ENCODE measurements at places on chromosomes 5 and 9.

DNA sequence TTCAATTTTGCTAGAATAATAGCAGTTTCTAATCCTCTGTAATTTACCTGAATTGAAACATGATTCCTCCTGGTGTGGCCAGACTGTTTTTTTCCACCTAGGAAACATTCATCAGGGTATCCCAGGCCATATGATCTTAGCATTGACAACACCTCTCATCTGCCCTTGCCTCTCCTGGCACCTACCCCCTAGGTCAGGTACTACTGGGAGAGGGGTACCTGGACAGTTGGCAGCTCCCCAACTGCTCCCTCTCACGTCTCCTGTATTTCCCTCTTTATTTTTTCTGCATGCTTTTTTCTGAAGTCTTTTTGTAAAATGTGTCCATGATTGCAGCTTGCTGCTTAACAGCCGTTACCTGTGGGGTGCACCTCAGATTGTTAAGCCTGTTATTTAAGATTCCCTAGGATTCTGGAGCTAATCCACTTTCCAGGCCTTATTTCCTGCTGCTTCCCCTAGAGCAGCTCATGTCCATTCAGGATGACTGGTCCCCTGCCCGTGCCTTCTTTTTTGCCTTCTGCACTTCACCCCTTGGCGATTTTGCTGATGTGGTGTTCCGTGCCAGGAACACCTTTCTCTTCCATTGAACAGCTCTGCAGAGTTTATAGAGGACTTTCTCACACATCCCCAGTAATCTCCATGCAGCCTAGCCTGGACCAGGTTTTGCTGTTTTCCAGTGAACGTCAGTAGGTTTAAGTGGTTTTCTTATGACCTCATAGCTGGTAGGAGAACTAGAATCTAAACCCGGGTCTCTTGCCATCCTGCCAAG is 33.6 kb downstream of the SNX30 start:
- no peak for DNase-seq

GRCh38 chr5:96226941-96227552 is 206.0 kb downstream of the PCSK1 start:
- no peak for DNase-seq

- DNase-seq = no peak
These were observed 22.9 kb upstream of the SYK start for GRCh38 chr9:90778746-90779145.

- DNase-seq = no peak
These were observed 758.7 kb upstream of the ZNF608 start for GRCh38 chr5:125505115-125505514.

DNA sequence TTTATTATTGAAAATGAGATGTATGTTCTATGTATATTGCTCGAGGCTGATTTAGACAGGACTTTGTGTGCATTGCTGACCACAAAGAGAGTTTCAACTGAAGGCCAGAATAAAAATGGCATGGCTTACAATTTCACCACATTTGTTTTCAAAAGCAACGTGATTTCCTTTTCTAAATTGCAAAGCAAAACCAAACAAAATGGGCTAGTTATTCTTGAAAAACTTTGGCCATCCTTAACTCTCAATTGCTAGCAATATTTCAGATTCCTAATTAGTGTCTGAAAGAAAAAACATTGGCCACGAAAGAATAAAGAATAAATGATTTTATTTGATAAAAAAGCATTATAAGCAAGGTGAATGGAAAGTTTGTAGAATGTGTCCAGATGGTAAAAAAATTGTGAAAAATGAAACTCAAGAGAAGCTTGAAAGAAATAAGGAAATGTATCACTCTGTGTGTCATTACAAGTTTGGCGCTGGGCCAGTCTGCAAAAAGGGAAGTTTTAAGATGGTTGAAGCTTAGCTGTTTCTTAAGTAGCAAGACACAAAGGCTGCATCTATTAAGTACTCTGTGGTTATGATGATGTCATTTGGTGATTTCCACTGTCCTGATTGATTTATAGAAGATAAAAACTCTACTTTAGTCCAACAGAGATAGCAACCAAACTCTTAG is 89.2 kb upstream of the PRLR start:
- no peak for DNase-seq

- DNase-seq = no peak
These were observed 28.4 kb downstream of the EHMT1 start for GRCh38 chr9:137647096-137647714.

- no peak for DNase-seq
These were observed 8.9 kb downstream of the ARAP3 start for GRCh38 chr5:141672841-141673813.

DNA sequence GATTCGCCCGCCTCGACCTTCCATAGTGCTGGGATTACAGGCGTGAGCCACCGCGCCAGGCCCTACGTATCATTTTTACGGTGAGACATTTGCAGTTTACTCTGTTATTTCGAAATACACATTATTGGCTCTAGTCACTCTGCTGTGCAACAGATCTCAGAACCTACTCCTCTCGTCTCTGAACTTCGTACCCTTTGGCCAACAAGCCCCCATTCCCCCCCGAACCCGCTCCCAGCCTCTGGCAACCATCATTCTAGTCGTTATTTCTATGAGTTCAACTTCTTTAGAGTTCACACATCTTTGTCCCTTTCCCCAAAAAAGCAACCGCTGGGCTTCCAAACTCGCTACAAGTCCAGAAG is 735 bp downstream of the PTGR1 start:
- DNase-seq = no peak

DNA sequence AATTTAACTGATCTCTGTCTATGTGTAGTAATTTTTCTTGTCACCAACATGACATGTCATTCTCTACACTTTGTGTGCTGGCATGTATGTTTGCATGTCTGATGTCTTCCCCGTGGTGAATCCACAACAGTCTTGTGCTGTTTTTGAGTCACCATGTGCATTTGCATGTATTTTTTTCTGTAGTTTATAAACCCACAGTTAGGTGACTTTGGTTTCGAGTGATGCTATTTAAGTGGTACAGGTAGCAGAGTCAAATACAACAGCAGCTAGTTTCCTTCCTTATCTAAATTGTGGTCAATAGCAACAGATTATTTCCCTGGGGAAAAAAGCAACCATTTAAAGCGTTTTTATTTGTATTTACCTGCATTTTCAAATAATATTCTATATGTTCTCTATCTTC is 89.9 kb upstream of the FSD1L start:
- no peak for DNase-seq

- DNase-seq = no peak
These were observed 56.4 kb upstream of the CDK5RAP2 start for GRCh38 chr9:120636194-120636957.

DNA sequence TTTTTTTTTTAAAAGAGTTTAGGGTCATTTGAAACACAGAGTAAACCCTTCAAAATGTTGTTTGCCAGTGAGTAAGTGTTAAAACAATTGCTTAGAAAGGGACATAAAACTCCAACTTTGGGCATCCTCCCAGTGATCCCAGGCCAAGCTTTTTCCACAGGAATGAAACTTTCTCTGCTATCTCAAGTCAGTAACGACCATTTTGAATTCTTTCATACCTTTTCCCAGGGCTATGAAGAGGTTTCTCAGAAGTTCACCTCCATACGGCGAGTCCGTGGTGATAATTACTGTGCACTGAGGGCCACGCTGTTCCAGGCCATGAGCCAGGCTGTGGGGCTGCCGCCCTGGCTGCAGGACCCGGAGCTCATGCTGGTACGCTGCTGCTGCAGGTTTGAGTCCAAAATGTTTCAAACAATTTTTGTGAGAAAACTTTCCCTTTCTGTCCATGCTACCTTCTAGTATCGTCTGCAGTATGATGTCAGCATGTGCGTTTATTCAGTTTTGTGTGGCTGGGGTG is 16.8 kb downstream of the OTULIN start:
- DNase-seq = no peak

DNA sequence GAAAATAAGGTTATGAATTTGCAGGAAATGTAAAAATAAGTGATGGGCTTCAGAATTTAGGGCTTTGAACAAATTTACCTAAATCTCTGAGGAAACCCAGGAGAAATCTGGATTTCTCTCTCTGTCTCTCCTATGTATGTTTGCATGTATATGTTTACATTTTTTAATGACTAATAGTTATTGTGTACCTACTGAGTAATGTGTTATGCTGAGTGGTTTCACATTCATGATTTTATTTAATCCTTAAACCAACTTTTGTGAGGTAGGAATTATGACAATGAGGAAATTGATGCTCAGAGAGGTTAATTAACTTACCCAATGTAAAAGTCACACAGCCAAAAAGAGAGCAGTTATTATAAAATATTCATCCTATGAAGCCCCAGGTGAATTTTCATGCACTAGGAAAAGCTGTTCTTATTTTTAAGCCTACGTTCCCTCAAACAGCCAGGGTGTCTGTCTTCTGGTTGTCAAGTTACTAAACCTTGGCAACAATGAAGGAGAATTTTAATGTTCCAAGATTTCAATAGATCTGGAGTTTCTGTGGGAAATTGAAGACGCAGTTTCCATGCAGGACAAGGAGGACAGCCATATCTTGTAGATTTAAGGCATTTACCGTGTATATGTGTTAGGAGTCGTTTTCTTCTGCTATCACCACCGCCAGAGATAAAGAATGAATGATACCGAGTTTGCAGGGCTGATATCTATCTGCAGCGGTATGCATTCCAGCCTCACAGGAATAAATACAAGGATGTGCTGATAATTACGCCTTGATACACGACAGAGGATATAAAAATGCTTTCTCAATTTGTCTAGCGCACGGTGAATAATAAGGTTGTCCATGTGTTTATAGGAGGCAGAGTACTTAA is 484.8 kb downstream of the ZSWIM6 start:
- DNase-seq = no peak

GRCh38 chr5:67200809-67201562 is 4.4 kb upstream of the CD180 start:
- DNase-seq = no peak

DNA sequence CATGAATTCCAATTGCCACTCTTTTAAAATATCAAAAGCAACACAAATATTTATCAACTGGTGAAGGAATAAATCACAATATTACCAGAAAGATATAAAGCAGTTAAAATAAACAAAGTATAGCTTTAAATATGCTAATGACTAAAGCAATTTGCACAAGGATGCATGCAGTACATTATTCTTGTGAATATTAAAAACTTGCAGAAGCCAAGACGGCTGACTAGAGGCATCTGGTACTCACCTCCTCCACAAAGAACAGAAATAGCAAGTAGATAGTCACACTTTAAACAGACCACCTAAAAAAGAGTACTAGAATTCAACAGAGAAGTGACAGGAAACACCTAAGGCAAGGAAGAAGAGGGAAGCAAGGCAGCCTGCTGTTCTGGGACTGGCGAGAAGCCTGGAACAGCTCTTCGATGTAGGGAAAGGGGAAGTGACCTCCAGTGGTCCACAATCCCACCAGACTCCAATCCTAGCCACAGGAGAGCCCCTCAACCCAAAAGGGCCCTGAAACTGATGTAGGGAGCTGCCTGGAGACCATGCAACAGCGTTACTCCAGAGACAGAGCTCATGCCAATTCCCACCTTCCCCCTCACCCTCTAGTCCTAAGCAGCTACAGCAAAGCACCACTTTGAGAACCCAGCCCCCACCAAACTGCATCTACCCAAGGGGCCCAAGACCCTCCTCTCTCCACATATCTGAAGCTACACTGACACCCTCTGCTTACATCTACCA is 86.3 kb downstream of the LPAR1 start:
- no peak for DNase-seq

GRCh38 chr9:96779089-96779488 is 1.2 kb upstream of the ZNF510 start:
- no peak for DNase-seq

DNA sequence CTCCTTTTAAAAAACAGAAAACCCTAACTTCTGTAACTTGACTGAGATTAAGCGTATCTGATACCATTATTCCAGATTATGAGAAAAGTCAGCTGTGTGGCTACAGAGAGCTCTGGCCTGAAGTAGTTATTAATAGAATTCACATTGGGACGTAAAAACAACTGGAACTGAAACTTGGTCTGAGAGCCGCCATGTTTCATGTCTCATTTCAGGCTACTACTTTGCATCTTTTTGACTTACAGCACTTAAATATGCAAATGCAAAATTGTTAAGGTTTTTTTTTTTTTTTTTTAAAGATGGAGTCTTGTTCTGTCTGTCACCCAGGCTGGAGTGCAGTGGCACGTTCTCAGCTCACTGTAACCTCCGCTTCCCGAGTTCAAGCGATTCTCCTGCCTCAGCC is 25.2 kb downstream of the MAP3K1 start:
- DNase-seq = no peak

- DNase-seq = no peak
These were observed 2.3 kb downstream of the ZFAND5 start for GRCh38 chr9:72362680-72363139.

GRCh38 chr9:134193912-134194535 is 29.7 kb upstream of the RNU6ATAC start:
- no peak for DNase-seq

DNA sequence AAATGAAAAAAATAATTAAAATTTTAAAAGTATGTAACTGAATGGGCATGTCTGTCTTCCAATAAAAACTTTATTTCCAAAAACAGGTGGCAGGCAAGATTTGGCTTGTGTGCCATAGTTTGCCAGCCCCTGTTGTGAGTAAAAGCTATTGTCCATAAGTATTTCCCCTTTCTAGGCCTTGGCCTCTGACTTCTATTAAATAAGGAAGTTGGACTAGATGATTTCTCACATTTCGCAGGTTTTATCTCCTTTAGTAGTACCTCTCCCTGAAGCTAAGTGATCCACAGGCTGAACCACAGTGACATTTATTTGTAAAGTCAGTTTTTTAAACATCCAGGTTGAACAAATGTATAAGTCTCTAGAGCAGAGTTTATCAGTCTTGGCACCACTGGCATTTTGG is 41.3 kb downstream of the RECK start:
- no peak for DNase-seq

DNA sequence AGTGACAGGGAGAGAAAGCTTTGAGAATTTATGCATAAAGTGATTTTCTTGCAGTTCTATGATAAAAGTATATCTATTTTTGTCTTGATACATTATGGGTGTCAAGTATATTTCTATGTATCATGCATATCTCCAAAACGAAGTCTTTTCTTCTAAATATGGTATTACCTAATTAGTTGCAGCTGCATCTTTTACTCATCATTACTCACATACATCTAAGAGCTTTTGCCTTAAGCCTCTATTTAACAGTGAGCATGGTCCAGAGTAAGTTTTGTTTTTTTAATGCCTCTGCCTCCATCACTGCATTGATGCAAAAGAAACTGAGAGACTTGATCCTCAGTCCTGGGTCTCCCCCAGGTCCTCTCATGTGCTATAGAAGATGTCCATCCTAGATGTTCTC is 40.0 kb upstream of the SMC5 start:
- DNase-seq = no peak

GRCh38 chr9:101038488-101038887 is 10.0 kb downstream of the PLPPR1 start:
- DNase-seq = no peak

GRCh38 chr5:1402611-1403255 is 42.5 kb downstream of the SLC6A3 start:
- no peak for DNase-seq

DNA sequence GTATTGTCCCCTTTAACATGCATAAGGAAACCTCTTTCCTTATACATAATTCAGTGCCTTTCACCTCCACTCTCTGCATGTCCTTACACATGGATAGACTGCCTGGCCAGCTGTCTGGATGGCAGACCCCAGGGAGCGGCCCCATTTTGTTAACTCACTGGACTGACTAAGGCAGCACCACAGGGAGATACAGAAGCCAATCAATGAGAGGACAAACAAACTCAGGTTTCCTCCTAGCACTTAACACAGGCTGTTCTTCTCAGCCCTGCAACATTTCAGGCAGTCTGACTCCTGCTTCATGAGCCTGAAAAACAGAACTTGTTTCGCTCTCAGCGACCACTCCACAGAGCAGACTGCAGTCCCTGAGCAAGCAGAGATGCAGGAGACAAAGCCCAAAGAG is 135.4 kb upstream of the RASEF start:
- no peak for DNase-seq

GRCh38 chr5:176779537-176779936 is 30.8 kb upstream of the UNC5A start:
- no peak for DNase-seq

- no peak for DNase-seq
These were observed 93.6 kb upstream of the TLE4 start for GRCh38 chr9:79477955-79478771.

All from activated naive CD4-positive, alpha-beta T cell (primary cell).